ENCODE measurements at places on chromosomes 16 and 17.

DNA sequence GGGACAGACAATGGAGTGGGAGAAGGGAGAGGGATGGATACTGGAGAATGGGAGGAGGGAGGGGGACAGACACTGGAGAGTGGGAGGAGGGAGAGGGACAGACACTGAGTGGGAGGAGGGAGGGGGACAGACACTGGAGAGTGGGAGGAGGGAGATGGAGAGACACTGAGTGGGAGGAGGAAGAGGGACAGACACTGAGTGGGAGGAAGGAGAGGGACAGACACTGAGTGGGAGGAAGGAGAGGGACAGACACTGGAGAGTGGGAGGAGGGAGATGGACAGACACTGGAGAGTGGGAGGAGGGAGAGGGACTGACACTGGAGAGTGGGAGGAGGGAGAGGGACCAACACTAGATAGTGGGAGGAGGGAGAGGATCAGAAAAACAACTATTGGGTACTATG is 426.7 kb upstream of the PMFBP1 start:
- DNase-seq = no peak

GRCh38 chr16:25143928-25144327 is 32.4 kb downstream of the LCMT1 start:
- no peak for DNase-seq

- DNase-seq = no peak
Observed at GRCh38 chr17:40558300-40558889, 6.9 kb downstream of the CCR7 start.

DNA sequence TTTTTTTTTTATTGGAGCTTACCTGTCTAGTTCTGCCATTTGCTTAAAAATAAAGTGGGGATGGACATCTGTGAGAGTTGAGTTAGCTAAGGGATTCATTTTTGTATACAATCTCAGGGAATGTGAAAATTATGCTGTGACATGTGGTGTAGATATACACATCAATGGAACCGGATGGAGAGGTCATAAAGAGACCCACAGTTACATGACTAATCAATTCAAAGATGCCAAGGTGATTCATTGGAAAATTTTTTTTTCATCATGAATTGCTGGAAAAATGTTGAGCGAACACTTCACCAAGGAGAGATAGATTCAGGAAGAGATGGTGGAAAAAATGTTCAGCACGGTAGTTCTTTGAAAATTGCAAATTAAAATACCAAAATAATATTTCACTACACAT is 605.4 kb upstream of the KIF2B start:
- no peak for DNase-seq

- no peak for DNase-seq
Observed at GRCh38 chr17:48351911-48352332, 78.1 kb downstream of the SKAP1 start.

- DNase-seq = no peak
Observed at GRCh38 chr16:27499659-27500055, 50.1 kb downstream of the GTF3C1 start.

DNA sequence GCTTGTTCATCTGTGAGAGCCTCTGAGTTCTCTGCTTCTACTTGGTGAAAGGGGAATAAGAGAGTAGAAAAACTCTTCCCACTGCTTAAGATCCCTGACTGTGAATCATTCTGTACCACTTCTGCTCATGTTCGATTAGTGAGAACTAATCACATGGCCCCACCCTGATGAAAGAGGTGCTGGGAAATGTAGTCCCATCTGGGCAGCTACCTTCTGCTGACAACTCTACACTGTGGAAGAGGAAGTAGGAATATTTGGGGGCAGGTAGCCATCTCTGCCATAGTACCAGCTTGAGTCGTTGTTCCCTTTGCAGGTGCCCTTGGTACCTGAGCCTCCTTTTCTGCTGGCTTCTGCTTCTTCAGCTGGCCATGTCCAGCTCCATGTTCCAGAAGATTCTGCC is 29.9 kb downstream of the NKD1 start:
- DNase-seq = peak; percentile 33

GRCh38 chr16:50276801-50277555 is 10.6 kb downstream of the ADCY7 start:
- DNase-seq = no peak

DNA sequence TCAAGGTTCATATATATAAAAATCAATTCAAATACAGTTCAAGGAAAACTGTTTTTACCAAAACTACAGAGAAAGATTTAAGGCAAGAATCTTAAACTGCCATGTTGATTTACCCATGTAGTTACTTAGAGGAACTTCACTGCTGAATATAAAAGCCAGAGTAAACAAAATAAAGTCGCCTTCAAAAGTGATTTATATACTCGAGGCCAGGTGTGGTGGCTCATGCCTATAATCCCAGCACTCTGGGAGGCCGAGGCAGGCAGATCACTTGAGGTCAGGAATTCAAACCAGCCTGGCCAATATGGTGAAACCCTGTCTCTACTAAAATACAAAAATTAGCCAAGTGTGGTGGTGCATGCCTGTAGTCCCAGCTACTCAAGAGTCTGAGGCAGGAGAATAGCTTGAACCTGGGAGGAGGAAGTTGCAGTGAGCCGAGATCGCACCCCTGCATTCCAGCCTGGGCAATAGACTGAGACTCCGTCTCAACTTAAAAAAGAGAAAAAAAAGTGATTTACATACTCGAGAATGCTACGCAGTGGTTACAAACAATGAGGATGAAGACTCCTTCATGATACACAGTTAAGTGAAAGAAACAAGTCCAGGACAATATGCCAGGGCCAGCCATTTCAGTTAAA is 54.1 kb upstream of the CNEP1R1 start:
- no peak for DNase-seq

DNA sequence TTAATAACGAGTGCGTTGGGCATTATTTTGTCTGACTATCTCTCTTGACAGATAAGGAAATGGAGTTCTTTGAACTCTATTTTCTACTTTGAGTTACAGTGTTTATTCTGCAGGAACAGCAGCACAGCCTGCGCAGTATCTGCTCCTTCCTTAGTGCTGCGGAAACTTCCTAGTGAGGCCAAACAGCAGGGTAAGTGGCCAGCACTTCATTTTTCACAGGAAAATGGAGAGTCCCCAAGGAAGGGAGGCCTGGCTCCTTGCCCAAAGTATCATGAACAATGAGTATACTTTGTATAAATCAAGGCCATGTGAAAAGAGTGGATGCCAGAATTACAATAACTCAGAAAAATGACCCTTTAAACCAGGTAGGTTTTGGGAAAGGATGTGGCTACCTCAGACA is 140.6 kb downstream of the VPS53 start:
- no peak for DNase-seq

GRCh38 chr16:17476414-17477259 is 5.9 kb upstream of the XYLT1 start:
- no peak for DNase-seq

- DNase-seq = no peak
Observed at GRCh38 chr16:12580809-12581208, 222.9 kb downstream of the CPPED1 start.

GRCh38 chr17:76238847-76239537 is 1.3 kb downstream of the RNF157 start:
- no peak for DNase-seq

GRCh38 chr17:64424324-64424849 is 24.5 kb upstream of the MILR1 start:
- no peak for DNase-seq

DNA sequence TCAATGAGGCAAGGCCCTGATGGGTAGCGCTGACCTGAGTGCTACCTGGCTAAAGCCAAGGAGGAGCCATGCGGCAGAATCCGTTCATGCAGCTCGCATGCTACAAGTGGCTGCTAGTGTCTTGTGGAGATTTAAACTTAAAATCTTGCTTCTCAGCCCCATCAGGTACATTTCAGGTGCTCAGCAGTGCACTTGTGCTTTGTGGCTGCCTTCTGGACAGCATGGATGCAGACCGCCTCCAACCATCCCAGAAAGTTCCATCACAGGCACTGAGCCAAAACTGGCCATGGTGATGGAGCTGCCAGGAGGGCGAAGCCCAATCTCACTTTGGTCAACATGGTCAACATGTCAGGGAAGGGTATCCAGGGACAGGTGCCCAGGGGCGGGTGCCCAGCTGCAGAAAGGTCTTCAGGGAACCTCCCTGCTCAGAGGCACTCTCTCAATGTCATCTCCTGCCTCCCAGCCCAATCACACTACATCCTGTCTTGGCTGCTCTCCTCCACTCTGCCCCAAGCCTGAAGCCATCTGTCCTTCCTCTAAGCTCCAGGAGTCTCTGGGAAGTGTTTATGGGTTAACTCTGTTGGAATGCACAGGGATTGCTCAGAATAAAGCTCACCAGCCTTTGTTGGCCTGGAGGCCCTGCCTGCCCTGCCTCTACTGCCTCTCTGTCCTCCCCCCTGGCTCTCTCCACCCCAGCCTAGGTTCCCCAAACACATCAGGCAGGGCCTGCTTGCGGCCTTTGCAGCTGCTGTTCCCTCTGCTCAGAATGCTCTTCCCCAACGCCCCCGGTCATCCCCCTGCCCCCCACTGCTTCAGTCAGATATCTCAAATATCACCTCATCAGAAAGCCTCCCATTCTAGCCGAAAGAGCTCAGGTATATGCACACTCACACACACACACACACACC is 18.3 kb upstream of the TNFRSF13B start:
- DNase-seq = no peak

GRCh38 chr16:49026566-49027181 is 255.0 kb downstream of the CBLN1 start:
- DNase-seq = no peak

Data from HL-60 (cell line).